ENCODE measurements at places on chromosomes 7 and 10.

DNA sequence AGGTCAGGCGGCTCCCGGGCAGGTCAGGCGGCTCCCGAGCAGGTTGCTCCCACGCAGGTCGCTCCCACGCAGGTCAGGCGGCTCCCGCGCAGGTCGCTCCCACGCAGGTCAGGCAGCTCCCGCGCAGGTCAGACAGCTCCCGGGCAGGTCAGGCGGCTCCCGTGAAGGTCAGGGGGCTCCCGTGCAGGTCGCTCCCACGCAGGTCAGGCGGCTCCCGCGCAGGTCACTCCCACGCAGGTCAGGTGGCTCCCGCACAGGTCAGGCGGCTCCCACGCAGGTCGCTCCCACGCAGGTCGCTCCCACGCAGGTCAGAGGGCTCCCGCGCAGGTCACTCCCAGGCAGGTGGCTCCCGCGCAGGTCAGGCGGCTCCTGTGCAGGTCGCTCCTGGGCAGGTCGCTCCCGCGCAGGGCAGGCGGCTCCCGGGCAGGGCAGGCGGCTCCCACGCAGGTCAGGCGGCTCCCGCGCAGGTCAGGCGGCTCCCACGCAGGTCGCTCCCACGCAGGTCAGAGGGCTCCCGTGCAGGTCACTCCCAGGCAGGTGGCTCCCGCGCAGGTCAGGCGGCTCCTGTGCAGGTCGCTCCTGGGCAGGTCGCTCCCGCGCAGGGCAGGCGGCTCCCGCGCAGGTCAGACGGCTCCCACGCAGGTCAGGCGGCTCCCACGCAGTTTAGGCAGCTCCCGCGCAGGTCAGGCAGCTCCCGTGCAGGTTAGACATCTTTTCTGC lies 30.7 kb downstream of the PTPRN2 start:
- no peak for DNase-seq

GRCh38 chr7:130405003-130405402 lies 24.7 kb downstream of the CPA1 start:
- DNase-seq: no peak

GRCh38 chr7:50348469-50349162 lies 44.1 kb downstream of the IKZF1 start:
- no peak for DNase-seq

DNA sequence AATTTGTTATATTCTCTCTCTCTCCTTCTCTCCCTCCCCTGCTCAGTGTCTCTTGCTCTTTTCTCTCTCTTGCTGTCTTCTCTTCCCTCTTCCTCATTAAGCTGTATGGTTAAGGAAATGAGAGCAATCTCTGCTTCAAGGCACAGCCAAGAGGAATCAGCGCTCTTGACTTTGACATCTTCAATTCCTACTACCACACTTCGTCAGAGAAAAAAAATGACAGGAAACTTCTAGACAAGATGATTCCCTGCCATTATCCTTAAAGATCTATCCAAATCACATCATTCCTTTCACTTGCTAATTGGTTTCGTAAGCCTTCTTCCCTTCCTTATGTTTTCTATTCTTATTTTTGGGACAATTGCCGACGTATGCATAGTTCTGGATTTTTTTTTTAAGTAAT lies 425.0 kb downstream of the KCNMA1 start:
- no peak for DNase-seq

DNA sequence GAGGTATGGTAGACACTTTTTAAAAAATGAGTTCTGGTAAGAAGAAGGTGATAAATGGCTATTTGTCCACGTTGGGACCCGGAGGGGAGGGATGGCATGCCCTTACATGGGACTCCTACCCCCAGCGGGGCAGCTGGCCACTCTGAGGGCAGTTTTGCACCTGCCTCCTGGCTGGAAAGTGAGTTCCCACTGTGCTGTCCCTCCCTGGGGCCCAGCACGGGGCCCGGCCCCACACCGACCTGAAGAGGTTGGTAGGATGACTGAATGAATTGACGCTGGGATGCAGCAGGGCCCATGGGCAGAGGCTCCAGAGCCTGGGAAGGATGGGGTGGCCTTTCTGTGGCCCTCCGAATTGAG lies 601 bp upstream of the AEBP1 start:
- DNase-seq: no peak

- no peak for DNase-seq
These were observed 1123.9 kb downstream of the CNTNAP2 start for GRCh38 chr7:147240468-147240867.

Measured in stimulated activated CD8-positive, alpha-beta memory T cell treated with anti-CD3 and anti-CD28 coated beads, Interleukin-7, amount 100 ng/mL, for 1 hour (primary cell).